H7 (cell line): ENCODE measurements at places on chromosomes 6 and 20. TPM values are rescaled to one million over a fixed set of nuclear protein-coding genes. Genes with fewer than 3 reads are reported as not detected.

Gene OXT
- total RNA-seq = 1.5 TPM in 1 of 2 replicates, not detected in the other

Gene NFATC2
- 0.28 and 0.48 TPM in 2 replicates for total RNA-seq

Gene COL21A1
- 0.22 and 0.28 TPM in 2 replicates for total RNA-seq

Gene CPNE5
- 0.04 and 0.42 TPM in 2 replicates for total RNA-seq

Gene LGSN
- 0.07 and 0.17 TPM in 2 replicates for total RNA-seq

Gene CPXM1
- 105 and 109 TPM in 2 replicates for total RNA-seq

Gene SLA2
- total RNA-seq = 0.14 and 0.33 TPM in 2 replicates

Gene NRSN1
- not detected in 2 replicates for total RNA-seq

Gene TXNDC5
- total RNA-seq = 179 and 194 TPM in 2 replicates
